Neural crest cell (in vitro differentiated cells): ENCODE measurements at places on chromosomes 2 and 18. TPM values are rescaled to one million over a fixed set of nuclear protein-coding genes. Genes with fewer than 3 reads are reported as not detected.

DNA sequence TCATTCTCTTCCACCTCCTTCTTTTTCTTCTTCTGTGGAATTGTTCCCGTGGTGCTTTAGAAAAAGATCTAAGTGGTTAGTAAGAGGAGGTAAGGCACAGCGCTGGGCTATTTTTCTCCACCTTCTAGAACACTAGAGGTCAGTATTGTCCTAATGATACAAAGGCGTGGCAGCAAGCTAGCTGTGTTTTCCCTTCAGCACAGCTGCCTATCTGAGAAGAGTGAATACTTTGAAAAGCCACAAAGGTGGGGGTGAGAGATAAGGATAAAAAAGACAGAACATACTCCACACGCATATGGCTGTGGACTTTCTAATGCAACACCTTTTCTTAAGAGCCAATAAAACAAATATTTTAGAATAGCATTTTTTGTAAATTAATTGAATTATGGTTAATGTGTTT is 2.1 kb downstream of the CNTNAP5 start:
- peak; percentile 29 for DNase-seq

DNA sequence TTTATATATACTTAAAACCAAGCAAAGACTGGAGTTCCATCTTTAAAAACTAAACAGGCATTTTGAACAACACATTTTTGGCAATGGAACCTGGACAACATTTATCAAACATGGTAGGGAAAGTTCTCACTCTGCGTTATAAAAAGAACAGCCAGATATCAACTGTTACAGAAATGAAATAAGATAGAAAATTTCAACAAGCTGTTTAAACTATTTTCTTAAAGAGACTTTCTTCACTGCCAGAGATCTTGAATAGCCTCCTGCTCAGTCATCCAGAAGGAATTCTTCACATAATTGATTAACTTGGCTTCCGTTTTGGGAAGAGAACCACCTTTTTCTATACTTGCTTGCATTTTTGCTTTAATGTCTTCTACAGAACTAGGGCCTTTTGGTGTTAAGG is 166.0 kb upstream of the PIK3C3 start:
- DNase-seq: no peak

- no peak for DNase-seq
Observed at GRCh38 chr2:121903037-121903689, 147.7 kb downstream of the TSN start.

DNA sequence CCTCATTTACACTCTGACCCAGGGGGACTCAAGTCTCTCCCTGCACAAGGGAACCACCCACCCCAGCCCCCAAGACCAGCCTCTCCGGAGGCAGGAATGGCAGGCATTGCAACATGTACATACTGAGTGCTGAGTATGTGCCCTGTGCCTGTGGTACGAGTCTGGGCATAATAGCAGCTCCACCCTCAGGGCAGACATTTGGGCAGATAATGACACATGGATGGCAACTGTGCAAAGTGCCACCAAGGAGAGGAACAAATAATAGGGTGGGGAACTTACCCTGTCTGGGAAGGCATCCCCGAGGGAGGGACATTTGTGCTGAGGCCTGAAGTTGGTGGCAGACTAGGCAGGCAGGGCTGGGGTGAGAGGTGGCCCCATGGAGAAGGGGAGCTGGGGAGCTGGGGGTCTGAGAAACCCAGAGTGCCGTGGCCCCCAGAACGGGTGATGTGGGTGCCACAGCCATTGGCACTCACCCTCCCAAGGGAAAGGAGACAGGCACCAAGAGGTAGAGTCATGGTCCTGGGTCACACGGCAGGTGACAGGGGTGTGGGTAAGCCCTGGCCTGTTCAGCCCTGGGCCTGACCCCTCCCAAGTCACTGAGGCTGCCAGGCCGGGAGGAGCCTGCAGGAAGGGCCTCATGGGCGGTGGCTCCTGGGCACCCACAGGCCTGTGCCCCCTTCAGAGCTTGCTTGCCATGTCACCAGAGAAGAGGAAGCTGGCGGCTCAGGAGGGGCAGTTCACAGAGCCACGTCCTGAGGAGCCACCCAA is 15.7 kb upstream of the GPR17 start:
- no peak for DNase-seq

The NPPC gene
- total RNA-seq: 12.7 and 16.5 TPM in 2 replicates

- no peak for DNase-seq
Observed at GRCh38 chr2:205640716-205641115, 41.6 kb upstream of the NRP2 start.

GRCh38 chr2:16411788-16412187 is 253.8 kb downstream of the CYRIA start:
- no peak for DNase-seq

The LINC00305 gene
- total RNA-seq: not detected in 2 replicates

DNA sequence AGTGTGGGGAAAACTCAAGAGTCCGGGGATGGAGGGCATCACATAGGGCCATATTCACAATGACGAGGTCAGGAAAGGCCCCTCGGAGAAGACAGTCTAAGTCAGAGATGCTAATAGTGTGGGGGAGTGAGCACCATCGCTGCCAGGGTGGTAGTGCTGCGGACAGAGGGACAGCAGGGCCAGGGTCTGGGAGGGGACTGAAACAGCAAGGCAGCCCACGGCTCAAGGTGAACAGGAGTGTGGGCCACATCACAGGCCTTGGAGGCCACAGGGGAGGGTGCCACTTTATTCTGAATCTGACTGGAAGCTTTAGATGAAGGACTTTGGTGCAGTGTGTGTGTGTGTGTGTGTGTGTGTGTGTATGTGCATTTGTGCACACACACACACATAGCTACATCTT is 130.9 kb upstream of the GLI2 start:
- no peak for DNase-seq

- no peak for DNase-seq
Observed at GRCh38 chr18:68937029-68937599, 139.2 kb downstream of the CCDC102B start.

DNA sequence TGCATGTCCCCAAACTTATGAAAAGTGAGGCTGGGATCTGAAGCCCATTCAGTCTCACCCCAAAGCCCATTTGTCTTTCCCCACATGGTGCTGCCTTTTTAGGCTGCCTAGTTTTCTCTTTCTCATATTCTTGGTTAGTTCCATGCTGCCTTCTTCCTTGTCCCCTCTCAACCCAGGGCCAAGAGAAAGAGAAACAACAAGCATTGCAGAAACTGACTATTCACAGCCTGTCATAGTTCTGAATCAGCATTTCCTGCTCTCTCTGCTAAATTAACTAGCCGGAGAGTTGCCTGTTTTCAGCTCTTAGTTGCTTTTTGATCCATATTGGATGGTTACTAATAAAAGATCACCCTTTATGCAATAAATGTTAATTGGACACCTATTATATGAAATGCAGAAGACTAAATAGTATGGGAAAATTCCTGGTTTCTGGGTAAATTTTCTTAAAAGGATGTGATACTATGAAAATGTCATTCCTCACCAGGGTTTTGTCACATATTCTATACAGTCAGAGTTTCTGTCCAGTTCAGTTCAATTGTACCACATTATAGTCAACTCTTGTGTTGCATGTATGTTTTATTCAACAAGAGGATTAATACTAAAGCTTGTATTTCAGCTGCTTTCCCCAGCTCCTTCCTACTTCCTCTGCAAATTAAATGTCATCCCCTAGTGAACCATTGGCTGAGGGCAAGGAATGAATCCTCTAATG is 246.5 kb downstream of the GALR1 start:
- DNase-seq: no peak

DNA sequence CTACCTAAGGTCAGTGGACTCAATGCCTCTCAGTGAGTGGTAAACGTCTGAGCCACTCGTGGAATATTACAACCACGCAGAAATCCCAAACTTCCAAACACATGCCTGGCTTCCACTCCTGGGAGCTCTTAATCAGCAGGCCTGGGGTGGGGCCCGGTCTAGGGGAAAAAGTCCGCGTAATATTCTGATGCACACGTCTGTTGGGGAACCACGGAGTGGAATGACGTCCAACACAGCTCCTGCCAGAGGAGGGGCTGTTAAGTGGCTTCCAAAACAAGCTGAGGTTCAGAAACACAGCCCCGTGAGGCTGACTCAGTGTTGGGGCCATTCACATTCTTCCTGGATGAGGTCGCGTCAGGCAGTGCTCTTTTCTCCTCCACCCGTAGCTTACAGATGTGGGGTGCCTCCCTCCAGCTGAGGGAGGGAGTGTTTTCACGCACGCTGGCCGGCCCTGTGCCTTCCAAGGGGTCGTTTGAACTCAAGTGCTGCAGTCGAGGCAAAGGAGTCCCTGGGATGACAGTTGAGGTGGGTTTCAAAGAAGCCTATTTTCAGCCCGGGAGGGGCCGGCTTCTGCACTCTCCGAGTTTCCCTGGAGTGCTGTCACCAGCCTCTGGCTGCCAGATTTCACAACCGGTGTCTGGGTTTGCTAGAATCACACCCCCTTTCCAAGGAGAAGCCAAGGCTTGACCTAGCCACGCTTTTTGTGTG is 73.1 kb downstream of the ACKR3 start:
- DNase-seq: no peak

- DNase-seq: no peak
Observed at GRCh38 chr18:73880387-73880786, 267.2 kb downstream of the FBXO15 start.

The LAMA3 gene
- 0.25 and 0.35 TPM in 2 replicates for total RNA-seq

DNA sequence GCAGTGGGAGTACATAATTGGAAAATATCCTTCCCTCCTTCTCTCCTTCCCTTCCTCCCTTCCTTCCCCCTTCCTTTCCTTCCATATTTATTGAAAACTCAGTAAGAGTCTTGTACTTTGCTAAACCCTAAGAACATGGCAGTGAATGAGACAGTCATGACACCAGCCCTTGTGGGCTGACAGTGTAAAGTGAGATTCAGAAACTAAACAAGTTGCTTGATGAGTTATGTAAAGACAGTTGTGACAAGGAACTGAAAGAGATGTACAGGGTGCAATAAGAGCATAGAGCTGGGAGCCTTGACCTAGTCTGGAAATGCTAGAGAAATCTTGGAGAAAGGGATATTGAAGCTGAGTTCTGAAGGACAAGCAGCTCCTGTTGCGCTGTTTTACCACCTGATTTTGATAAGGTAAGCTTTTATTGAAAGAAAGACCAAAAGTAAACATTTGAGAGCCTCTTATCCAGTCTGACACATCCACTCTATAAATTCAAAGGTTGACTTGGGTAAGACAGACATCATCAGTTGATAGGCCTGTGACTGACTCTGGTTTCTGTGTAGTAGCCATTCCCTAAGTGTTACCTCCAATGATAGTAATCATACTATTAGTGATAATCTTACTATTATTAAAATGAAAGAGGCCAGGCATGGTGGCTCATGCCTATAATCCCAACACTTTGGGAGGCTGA is 66.5 kb upstream of the SKOR2 start:
- DNase-seq: no peak

- DNase-seq: no peak
Observed at GRCh38 chr18:3286159-3286558, 24.2 kb downstream of the MYL12B start.
